NCI-H1092 treated with DMSO at 0.1 percent for 48 hours (cell line): ENCODE measurements at places on chromosomes 4 and X.

DNA sequence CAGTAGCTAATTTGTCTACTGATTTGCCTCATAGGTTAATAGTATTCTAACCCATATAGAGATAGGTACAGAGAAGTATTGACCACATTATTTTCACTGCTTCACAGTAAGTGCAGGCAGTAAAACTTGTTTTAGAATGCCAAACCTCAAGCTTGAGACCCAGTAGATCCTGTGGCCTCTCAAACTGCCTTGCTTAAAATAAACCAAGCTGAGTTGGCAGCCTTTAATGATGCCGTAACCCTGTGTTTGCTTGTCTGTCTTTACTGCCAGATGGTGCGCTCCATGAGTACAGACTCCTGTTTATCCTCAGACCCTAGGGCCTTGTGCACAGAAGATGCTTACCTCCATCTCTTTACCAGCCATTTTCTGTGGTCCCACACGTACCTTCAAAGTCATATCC, 50.8 kb downstream of the ANXA3 start:
- peak; percentile 10 for DNase-seq

DNA sequence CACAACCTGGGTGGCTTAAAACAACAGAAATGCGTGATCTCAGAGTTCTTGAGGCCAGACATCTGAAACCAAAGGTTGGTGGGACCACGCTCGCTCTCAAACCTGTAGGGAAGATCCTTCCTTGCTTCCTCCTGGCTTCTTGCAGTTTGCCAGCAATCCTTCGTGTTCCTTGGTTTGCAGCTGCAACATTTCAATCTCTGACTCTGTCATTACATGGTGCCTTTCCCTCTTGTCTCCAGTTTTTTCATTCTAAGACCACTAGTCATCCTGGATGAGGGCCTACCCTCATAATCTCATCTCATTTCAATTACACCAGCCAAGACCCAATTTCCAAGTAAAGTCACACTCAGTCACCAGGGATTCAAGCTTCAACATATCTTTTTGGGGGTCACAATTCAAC, 388.0 kb downstream of the GPM6A start:
- no peak for DNase-seq

DNA sequence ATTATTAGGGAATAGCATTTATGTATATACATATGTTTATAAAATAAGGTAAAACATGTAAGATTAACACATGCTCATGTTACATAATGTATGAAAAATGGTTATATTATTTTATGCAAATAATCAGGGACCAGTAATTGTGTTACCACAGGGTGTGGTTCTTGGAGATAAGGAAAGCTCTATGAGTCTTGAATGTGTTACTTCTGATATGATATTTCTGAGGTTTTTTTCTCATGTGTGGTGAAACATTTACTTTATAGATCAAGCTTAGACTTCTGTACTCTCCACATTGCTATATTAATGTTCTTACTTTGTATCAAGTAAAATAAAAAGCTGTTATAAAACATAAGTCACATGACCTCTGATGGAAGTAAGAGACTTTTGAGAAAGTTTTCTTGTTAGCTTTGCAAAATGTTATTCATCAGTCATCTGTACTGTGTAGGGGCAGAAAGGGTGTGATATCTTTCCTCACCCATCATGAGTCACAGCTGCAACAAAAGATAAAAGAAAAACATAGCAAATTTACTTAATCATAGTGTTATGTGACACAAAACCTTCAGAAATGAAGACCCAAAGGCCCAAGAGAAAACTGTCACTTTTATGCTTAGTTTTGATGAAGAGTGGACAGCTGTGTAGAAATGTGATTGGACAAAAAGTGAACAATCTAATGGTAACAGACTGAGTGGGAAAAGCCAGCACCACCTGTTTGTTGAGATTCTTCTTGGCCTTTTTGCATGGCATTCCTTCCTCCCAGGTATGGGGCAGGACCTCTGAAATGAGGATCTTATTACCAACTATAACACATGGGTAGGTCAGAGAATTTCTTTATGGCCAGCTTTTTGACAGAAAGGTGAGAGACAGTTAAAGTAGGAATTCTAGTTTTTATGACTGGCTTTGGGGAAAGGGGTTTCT, 632.3 kb downstream of the PDHA2 start:
- no peak for DNase-seq

DNA sequence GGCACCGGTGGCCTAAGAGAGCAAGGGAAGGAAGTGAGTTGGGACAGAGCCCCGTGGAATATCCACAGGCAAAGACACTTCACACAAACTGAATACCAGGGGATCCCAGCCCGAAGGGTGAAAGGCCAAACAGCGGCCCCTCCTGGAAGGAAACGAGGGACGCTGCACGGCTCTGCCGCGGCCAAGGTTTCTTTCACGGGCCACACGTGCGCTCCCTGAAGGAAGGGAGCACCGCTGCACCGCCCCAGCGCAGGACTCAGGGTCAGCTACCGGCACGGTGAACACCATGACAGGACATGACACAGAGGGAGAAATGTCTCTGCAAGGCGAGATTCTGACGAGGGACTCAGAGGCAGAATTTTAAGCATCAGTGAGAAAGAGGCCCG, 31.5 kb upstream of the GTPBP6 start:
- no peak for DNase-seq

DNA sequence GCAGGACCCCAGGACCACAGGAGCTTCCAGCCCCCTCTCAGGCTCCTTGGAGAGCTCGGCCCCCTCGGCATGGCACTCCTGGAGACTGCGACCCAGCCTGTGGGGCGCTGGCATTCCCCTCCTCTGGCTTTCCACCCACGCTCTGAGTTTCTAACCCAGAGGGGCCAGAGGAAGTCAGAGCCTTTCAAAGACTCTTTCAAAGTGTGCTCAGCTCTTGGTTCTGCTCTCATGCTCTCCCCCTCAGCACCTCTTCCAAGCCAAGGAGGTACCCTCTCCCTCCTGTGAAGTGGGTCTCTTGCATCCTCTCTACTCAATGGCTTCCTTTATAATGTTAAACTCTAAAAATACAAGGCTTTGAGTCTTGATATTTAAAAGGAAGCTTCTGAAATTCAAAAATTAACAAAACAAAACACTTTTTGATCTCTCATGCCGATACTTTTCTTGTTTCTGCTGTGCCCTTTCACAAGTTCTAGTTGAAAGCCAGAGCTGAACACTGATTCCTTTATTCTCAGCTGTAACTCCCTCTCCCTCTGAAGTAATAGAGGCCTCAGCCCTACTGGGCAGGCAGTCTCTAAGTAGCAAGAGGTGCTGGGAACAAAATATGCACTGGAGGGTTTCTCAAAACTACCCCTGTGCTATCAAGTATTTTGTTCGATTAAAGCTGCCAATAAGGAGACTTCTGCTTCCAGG, 82.8 kb downstream of the NAT8L start:
- DNase-seq: no peak

DNA sequence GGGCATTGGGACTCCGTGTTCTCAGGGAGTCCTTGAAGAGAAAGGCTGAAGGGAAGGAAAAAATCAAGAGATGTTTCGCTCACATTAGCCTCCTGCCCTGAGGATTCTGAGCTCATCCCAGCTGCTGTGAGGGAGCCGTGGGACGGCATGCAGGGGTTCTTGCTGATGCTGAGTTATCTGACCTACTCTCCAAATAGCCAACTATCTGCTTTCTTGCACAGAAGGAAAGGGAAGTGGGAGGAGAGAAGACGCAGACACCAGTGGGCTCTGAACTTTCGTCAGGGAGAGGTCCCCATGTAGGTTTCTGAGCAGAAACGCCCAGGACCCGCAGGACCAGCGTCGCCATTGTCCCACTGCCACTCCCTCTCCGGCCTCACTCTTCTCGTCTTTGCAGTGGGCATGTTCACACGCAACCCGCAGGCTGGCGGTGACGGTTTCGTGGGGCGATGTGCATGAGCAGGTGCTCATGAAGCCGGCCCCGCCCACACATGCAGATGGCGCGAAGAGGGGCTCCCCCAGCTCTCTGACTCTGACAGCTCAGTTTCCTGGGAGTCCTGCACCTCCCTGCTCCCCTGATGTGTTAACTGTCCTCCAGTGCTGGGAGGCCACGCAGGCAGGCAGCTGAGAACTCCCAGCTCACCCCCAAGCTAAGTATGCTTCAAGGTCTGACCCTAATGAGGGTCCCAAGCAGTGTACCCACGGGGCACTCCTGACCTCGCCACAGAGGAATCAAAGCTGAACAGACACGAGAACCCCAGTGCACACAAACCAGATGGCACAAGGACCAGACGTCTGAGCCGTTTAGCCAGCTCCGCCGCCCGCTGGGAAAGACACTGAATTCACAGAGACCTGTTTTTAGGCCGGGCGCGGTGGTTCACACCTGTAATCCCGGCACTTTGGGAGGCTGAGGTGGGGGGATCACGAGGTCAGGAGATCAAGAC, 13.6 kb upstream of the ABLIM2 start:
- no peak for DNase-seq

DNA sequence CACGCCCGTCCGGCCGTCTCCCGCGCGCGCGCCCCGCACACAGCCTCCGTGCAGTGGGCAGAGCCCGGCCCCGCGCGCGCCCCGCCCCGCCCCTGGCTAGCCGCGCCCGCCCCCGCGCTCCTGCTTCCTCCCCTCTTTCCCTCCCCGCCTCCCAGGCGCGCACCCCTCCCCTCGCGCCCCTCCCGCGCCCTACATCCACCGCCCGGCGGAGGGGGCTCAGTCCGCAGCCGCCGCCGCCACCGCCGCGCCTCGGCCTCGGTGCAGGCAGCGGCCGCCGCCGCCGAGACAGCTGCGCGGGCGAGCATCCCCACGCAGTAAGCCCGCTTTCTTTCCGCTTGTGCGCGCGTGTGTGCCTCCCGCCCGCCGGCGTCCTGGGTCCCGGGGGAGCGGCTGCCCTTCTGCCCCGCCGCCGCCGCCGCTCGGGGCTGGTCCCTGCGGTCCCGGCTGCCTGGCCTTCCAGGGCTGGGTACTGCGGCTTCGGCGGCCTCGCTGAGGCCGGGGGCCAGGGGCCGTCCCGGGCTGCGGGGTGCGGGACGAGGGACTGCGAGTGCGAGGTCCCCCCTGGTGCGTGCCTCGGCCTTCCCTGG, at the start of gene FHL1:
Gene FHL1 (plus strand): TSS at position 219 of the 587 bp plus-strand sequence.
- DNase-seq: no peak

GRCh38 chr4:113404167-113404571, 354.7 kb downstream of the ANK2 start:
- no peak for DNase-seq

DNA sequence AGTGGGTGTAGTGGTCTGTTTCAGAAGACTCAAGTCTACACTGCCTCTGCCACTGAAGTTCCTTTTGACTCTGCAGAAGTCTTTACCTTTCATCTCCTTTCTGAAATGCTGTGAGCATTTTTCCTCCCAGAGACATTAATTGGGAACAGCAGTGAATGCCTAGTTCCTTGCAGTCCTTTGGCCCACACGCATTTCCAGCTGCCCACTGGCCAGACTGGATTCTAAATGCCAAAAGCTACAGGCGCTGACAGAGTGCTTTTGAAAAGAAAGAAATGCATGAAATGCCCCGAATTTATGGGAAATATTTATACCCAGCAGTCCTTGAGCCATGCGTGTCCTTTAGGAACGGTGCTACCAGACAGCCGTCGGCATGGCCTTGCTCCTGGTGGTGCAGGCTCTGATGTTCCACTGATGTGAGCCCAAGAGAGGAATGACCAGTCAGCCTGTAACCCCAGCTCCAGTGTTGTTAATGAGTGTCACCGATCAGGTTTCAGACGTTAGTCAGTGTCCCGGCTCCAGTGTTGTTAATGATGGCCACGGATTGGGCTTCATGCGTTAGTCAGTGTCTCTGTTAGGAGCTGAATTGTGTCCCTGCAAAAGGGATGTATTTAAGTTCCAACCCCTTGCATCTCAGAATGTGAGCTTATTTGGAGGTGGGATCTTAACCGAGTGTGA, 132.6 kb downstream of the TBL1X start:
- no peak for DNase-seq

- peak; percentile 2 for DNase-seq
Measured at GRCh38 chr4:15906020-15906443, 32.5 kb downstream of the FGFBP1 start.
